Small intestine (tissue), 16 donors: ENCODE measurements at places on chromosomes 1 and 21. TPM values are rescaled to one million over a fixed set of nuclear protein-coding genes. Genes with fewer than 3 reads are reported as not detected.

UMODL1 gene
- polyA plus RNA-seq = 0.43 TPM

OR2L2 gene
- not detected for polyA plus RNA-seq

TTC22 gene
- 27.7 TPM for polyA plus RNA-seq

CLDN14 gene
- not detected for polyA plus RNA-seq

CFHR1 gene
- polyA plus RNA-seq = not detected

CASQ1 gene
- 2.1 TPM for polyA plus RNA-seq

AK5 gene
- 2.6 TPM for polyA plus RNA-seq

SIK1 gene
- polyA plus RNA-seq = 11.5 TPM

LAX1 gene
- 0.72 TPM for polyA plus RNA-seq

DNA sequence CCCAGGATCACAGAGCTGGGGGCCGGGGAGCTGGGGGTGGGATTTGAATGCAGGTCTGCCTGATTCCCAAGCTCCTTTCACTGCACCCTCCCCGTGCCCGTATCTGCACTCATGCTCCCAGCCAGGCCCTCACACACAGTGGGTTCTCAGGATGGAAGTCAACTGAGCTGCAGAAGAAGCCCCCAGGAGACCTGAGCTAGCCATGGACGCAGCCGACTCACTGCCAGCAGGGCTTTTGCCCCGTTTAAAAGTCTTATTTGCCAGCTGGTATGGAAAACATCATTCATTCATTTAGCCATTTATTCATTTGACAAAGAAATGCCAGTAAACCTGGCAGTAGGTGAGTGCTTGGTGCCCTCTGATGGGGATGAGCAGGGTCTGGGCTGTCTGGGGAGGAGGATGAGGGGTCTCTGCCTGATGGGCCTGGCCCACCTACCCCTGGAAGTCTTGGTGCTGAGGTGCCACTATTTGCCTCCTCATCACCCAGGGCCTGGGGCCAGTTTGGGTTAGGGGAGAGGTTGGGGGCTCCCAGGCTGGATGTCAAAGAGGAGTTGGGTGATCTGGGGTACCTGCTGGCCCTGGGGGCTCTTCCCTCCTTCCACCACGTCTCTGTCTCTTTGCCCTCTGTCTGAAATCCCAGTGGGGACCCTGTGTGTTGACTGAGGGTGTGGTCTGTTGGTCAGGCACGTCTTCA lies 2.8 kb downstream of the TNFRSF1B start:
- no peaks in the 10 kb centered on the region for H3K27me3 ChIP-seq
- no peak for DNase-seq
- H3K27ac ChIP-seq = peak overlapping the region; percentile 18
- H3K4me1 ChIP-seq = peaks cover 25% of the 10 kb centered on the region
- no peaks in the 10 kb centered on the region for H3K36me3 ChIP-seq
- no peak overlapping the region for H3K4me3 ChIP-seq

GRCh38 chr1:181149326-181150125 lies 61.0 kb downstream of the IER5 start:
- no peak overlapping the region for H3K27ac ChIP-seq
- peaks cover 14% of the 10 kb centered on the region for H3K4me1 ChIP-seq
- H3K27me3 ChIP-seq = no peaks in the 10 kb centered on the region
- no peaks in the 10 kb centered on the region for H3K36me3 ChIP-seq

GRCh38 chr1:223703668-223704013 lies 8.7 kb upstream of the CAPN2 start:
- H3K36me3 ChIP-seq = no peaks in the 10 kb centered on the region
- no peak for DNase-seq
- H3K4me1 ChIP-seq = peaks cover 7% of the 10 kb centered on the region
- no peaks in the 10 kb centered on the region for H3K27me3 ChIP-seq
- H3K4me3 ChIP-seq = no peak overlapping the region
